Bladder microvascular endothelial cell (primary cell): ENCODE measurements at places on chromosomes 7 and 10. TPM values are rescaled to one million over a fixed set of nuclear protein-coding genes. Genes with fewer than 3 reads are reported as not detected.

ADAMTS14 gene
- under 0.01 and 0.06 TPM in 2 replicates for total RNA-seq

NEBL gene
- total RNA-seq, result 2.1 and 4.7 TPM in 2 replicates

SLC4A2 gene
- total RNA-seq, result 59.6 and 131 TPM in 2 replicates

TBRG4 gene
- total RNA-seq, result 54.2 and 59.0 TPM in 2 replicates

C10orf53 gene
- not detected in 2 replicates for total RNA-seq

C10orf143 gene
- 0.16 and 0.25 TPM in 2 replicates for total RNA-seq

LRRC17 gene
- 1.1 and 4.1 TPM in 2 replicates for total RNA-seq

THSD7A gene
- 27.2 and 29.5 TPM in 2 replicates for total RNA-seq
